ENCODE measurements at places on chromosomes 12 and 14. TPM values are rescaled to one million over a fixed set of nuclear protein-coding genes. Genes with fewer than 3 reads are reported as not detected.

DNA sequence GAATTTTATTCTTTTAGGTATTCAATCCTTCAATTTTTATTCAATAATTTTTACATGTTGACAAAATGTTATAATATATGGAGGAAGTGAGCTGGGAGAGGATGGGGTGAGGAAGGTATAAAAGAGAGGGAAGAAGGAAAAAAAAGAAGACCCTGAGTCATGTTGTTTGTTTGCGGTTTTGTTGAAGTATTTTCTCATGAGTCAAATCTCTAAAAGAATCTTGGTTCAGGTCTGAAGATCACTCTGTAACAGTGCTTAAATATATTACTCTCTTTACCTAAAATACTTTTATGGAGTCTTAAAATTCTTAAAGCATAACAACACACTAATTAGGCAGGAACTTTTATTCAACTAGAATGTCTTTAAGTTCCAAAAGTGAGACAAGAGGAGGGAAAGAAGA lies 489.6 kb upstream of the GARIN6 start:
- no peak for DNase-seq

- DNase-seq, result no peak
These were observed 137.3 kb downstream of the ETV6 start for GRCh38 chr12:11786638-11787365.

DNA sequence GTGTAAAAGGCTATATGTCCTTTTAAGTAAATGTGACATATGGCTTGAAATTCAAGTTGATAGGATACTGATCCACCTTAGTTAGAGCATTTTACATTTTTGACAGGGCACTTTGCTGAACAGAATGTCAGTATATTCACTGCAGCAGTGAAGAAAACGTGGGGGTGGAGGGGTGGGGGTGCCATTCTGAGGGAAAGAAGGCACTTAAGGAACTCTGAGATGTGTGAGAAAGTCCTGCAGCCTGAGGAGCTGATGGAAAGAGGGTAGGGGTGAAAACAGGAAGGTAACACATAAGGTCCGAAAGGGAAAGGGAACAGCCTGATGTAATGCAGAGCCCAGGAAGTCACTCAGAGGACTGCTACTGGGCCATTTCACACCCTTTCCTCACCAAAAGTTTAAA lies 265.5 kb upstream of the GRIP1 start:
- DNase-seq, result no peak

DNA sequence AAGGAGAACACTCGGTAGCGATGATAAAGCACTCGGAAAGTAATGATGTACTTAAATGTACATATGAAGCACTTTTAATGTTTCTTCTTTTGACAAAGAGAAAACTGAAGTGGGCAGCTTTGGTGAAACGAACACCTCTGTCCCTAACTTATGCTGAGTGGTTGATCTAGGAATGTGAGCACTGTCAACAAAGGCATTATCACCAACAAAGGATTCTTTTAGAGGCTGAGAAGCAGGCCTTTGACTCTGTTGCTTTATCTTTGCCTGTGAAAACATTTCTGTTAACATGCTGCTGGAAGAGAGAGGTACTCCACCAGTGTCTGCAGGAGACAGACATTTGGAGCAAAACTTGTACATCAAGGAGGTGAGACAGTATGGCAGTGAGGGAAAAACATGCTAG lies 103.2 kb upstream of the VRK1 start:
- no peak for DNase-seq

GRCh38 chr12:131077931-131078391 lies 124.3 kb downstream of the ADGRD1 start:
- DNase-seq, result peak; percentile 60

The LRTM2 gene
- total RNA-seq, result not detected

DNA sequence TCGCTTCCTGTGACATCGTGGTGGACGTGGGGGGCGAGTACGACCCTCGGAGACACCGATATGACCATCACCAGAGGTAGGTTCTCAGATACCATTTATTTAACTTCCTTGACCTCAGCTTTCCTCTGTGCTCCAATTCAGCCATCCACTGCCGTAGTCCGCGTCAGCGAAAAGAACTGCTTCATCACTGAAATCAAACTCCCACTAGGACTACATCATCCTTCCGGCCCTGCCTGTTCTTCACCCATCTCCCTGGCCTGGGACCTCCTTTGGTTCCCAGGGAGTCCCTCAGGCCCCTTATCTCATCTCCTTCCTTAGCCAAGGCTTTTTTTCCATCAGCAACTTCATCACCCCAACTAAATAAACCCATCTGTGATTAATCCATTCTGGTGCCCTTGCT lies 692 bp downstream of the MYG1 start:
- DNase-seq, result no peak

DNA sequence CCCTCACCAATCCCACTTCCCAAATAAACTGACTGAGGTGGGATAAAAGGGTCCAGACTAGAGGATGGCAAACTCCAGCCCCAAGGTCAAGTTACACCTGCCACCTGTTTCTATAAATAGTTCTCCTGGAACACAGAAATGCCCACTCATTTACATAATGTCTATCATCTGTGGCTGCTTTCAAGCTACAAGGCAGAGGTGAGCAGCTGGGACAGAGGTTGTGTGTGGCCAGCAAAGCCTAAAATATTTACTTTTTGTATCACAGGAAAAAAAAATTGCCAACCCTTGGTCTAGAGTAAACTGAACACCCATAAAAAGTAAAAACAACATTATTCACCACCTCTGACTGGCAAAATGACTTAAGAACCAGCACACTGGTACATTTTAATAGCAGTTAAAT lies 269.4 kb downstream of the RGS6 start:
- DNase-seq, result no peak

The SLC2A13 gene
- 12.3 TPM for total RNA-seq

GRCh38 chr14:70425354-70425753 lies 8.5 kb upstream of the SYNJ2BP start:
- DNase-seq, result no peak
